ENCODE measurements at places on chromosomes 12 and 14. TPM values are rescaled to one million over a fixed set of nuclear protein-coding genes. Genes with fewer than 3 reads are reported as not detected.
A peak's percentile ranks its signal among the peaks of the same experiment; 100 is the strongest.

The NRXN3 gene
- total RNA-seq: 83.6 TPM

The PRKD1 gene
- 12.4 TPM for total RNA-seq

The PXN gene
- 43.2 TPM for total RNA-seq

The GPR84 gene
- total RNA-seq: not detected

The DBX2 gene
- total RNA-seq: not detected

The SLC10A1 gene
- total RNA-seq: not detected

The KDM5A gene
- 46.0 TPM for total RNA-seq

GRCh38 chr12:82855872-82856271 lies 169.2 kb downstream of the TMTC2 start:
- ATAC-seq: no peak

GRCh38 chr12:103456006-103456405 lies 39.8 kb downstream of the C12orf42 start:
- ATAC-seq: no peak

DNA sequence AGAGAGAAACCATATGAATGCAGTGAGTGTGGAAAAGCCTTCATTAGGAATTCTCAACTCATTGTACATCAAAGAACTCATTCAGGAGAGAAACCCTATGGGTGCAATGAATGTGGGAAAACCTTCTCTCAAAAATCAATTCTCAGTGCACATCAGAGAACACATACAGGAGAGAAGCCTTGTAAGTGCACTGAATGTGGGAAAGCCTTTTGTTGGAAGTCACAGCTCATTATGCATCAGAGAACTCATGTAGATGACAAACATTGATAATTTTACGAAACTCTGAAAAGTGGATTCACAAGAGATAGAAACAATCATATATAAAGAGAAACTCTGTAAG lies 22.9 kb downstream of the ZNF268 start:
- ATAC-seq: no peak

- ATAC-seq: no peak
Measured at GRCh38 chr12:124216966-124217365, 77.9 kb upstream of the RFLNA start.

DNA sequence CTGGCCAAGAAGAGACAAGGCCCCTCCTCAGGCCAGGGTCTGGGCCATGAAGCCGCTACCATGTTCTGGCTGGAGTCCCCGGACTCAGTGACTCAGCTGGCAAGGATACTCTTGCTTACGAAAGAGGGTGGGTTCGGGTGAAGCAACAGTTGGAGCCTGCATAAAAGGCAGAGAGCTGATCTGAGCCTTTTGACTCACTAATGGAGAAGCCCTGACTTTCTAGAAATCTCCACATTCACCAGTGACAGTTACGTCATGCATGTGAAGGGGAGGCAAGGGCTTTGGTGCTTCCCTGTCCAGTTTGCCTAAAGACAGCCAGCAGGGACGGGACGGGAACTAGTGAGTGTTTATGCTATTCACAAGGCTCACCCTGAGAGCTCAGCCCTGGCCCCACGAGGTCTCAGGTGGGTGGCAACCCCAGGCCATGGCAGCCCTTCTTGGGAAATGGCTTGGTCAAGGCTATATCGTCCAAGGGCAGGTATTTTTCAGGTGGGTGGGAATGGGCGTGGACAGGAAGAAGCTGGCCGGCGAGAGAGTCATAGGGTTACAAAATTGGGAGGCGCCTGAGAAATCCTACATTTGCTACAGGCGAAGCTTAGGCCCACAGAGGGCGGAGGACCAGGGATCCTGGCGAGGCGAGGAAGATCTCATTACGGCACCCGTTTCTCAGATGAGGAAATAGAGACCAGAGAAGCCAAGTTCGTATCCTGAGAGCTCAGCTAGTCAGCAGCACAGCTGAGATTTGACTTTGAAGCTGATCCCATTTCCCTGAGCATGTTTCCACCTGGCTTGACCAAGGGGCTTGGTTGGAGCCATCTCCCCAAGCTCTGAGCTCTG lies 314.6 kb downstream of the BCL11B start:
- peak; percentile 89 for ATAC-seq

DNA sequence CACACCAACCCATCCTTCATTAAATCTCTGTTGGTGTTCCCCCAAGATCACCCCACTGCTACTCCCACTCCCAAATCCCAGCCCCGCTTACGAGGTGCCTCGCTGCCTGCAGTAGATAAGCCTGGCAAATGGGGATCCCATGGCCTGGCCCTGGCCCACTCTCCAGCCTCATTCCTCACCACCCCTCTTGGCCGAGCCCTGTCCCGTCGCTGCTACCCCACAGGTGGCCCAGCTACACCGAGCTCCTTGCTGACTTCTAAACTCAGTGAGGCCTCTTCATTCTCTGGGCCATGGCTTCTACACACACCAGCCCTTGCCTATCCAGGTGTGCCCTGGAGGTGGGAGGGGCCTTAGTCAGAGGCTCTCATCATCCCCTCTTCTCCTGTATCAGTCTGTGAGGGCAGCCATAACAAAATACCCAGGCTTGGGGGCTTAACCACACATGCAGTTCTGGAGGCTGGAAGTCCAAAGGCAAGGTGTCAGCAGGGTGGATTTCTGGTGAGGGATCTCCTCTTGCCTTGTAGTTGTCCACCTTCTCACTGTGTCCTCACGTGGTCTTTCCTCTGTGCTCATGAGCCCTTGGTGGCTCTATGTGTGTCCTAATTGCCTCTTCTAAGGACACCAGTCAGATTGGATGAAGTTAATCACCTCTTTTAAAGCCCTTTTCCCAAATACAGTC lies 92.8 kb downstream of the PRMT8 start:
- no peak for ATAC-seq

DNA sequence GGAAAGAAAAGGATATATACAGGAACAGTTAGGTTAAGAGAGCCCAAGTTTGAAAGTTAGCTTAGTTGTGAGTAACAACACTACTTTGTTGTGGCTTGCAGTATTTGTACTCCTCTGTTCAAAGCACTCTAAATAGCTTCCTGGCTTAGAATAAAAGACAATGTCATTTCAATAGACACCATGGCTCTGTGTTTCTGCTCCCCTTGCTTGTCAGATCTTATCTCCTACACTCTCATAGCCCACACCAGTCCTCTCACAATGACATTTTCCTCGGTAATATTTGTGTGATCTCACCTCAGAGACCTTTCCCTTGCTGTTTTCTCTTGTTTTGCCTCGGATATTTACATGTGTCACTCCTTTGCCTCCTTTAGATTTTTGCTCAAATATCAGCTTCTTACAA lies 418.4 kb downstream of the MDGA2 start:
- ATAC-seq: no peak

- ATAC-seq: no peak
Measured at GRCh38 chr12:65784289-65785015, 39.8 kb upstream of the HMGA2 start.

- no peak for ATAC-seq
Measured at GRCh38 chr12:131865180-131865875, 29.1 kb upstream of the ULK1 start.

- no peak for ATAC-seq
Measured at GRCh38 chr12:27967551-27968054, 4.9 kb downstream of the PTHLH start.

DNA sequence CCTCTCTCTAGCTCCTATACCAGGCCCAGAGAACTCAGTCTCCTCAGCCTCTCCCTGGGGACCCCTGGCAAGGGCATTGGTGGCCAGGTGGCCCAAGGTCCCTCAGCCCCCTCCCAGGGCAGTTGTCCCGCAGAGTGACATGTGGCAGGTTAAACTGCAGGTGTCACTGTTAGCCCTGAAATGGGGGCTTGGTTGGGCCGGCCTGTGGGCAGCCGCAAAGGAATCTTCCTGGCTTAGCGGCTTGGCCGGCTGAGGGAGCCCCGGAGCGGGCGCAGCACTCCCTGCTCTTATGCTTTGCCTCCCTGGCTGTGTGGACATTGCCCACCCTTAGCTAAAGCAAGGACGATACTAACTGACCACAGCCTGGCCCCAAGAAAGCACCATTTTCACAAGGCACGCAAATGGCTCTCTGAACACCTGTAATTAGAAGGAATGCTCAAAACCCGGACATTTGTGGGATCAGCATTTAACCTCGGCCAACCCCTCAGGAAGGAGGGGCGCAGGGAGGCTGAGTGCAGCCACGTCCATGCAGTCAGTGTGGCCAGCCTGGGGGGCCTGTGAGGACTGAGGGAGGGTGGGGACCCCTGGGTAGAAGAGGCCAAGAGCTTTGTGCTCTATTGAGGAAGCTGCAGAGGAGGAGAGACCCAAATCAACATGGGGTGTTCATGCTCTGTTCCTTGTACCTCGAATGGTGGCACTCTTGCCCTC lies 82.2 kb downstream of the PAPOLA start:
- no peak for ATAC-seq

DNA sequence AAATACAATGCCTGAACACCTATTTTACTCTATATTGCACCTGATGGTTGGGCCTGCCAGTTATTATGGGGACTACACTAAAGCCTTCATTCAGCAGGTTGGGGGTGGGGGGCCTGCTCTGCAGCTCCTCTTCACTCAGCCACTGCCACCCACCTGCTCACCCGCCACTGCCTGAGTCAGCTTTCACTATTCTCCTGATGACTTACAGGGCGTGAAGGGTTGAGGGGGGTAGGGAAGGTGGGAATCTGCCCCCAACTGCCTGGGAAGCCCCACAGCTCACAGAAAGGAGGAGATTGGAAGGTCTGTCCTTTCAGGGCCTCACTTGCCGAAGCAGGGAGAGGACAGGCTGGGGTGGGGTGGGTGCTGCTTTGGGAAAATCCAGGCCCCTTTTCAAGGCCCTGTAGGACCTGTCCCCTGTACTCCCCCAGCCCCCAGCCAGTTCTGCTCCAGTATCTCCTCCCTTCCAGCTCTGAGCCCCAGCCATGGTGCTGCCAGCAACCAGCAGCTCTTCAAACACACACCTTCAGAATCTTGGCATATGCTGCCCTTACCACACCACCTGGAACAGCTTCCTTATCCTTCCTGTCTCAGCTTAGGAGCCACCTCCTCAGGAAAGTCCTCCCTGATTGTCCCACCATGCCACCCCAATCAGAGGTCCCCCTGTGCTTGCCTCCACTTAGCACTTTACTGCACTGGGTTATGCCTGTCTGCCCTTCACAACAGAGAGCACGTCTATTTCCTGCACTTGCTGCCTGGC lies 33.1 kb downstream of the IRF2BPL start:
- ATAC-seq: no peak
